Renal cortex interstitium (tissue), 15 donors: ENCODE measurements at places on chromosomes 3 and 15.

GRCh38 chr3:124491098-124491497, 239.2 kb upstream of the UMPS start:
- DNase-seq: no peak

DNA sequence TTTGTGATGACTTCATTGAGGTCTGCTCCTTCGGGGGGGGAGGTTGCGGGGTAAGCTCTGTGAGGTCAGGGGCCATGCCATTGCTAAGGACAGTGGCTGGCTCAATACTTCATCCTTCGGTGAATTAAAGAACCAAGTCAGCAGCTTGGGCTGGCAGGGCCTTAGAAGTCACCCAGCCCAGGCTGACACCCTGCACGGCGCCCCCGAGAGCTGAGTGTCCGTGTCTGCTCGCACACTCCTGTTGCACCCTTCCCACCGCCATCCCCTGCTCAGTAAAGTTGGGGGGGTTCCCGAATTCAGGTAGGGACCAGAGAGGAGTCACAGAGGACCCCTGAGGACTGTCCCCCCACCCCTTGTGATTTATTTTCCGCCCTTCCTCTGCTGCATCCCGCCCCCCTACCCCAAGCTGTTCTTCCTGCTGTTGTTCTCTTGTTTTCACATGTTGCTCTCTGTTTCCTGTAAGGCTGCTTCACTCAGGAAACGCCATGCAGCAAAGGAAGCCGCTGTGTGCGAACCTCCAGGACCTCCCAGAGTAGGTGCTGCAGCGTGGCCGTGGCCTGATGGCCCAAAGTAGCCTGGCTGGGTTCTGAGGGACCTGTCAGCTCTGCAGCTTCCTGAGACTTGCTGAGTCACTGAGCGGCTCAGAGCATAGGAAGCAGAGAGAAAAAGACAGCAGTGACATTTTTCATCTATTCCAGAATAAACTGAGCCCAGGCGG, 14.4 kb downstream of the EFCC1 start:
- DNase-seq: no peak

GRCh38 chr3:126959921-126960603, 22.9 kb upstream of the PLXNA1 start:
- DNase-seq: no peak

GRCh38 chr15:89851673-89852341, 37.2 kb upstream of the ANPEP start:
- DNase-seq: no peak

DNA sequence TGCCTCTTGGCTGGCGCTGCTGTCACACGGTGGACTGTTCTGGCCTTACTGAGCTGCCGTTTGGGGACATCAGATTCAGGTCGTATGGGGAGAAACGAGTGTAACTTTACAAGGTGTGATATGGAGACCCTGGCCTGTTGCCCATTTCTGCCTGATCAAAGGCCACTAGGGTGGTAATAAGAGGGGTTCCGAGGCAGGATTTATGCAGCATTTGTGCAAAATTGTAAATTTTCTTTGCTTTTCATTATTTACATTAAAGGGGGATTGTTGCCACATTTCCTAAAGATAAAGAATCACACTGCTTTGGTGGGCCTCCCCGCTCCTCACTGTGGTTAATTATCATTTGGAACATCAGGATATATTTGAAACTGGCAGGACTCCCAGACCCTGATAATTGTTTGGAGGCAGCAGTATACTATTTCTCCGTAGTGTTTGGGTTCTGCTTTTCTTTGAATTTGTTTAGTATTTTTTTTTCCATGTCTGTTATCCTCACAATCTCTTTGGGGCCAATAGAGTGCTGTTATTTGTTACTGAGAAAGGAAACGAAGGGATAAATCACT, 891 bp downstream of the NXPE3 start:
- no peak for DNase-seq

DNA sequence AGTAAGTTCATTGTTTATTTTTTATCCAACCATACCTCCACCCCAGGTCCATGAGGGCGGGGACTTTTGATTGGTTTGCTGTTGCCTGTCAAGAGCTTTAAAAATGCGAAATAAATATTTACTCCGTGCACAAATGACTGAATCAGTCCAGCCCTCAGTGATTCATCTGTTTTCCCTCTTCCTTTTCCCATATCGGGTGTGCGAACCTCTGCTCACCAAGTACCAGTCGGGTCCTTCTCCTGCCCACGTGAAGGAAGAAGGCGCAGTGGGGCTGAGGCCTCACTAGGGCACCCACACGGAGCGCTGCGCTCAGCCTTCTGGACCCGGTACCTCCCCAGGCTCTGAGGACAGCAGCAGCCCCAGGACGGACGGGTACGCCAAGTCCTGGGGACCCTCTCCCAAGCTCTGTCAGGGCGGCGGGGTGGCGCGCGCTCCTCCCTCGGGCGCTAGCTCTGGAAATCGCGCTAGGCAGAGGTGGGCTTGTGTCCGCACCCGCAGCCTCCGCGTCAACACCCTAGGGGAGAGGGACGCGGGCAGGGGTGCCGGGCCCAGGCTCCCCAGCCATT, 70.5 kb upstream of the EPHB3 start:
- DNase-seq: no peak

DNA sequence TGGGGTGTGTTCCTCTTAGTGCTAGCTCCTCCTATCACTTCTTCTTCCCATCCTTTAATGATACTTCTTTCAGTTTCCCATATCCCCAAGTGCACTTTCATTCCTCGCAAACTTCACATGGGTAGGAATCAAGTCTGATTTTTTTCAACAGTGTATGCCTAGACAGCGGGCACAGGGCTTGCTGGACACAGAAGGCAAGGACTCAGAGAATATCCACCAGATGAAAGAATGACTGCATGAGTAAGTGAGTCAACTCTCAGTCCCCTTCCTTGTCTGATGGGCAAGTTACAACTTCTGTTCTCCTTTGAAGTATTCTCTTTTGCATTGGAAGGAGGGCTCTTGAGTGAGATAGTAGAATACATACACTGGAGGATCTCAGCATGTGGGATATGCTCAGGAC, 3.1 kb upstream of the SQOR start:
- no peak for DNase-seq

- DNase-seq: no peak
Observed at GRCh38 chr15:57327985-57328471, 48.3 kb upstream of the CGNL1 start.

DNA sequence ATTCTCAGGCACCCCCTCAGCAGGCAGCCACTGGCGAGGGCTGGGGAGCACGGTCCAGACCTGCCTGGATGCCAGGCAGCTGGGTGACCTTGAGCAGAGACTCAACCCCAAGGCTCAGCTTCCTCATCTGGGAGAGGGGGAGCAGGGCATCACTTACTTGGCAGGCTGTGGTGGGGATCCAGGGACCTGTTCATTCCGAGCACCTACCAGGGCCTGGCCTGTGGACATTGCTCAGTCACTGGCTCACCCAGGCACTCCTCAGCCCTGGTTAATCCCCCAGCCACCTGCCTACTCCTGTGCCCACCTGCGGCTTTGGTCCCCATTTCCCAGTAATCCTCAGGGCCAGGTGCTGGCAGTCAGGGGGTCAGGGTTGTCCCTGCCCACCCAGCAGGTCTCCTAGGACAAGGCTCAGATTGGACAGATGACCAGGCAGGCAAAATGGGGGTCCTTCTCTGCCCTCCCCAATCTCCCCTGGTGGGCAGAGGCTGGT, 9.3 kb upstream of the RPL29 start:
- DNase-seq: no peak

DNA sequence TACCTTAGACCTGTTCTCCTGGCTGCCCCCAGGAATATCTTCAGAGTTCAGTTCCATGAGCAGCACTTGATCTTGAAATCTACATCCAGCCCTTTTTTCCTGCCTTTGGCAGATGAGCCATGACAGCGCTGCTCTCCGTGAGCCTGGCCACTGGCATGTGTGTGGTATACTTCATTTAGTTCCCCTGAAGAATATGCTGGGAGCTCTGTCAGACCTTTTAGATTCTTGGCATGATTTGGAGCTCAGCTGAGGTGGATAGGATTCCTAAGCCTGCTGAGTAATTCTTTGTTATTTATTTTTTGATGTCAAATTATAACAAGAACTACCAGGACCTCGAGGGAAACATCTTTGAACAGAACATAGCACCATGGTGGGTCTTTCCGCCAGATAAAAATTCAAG, 121.7 kb downstream of the EDEM1 start:
- no peak for DNase-seq

DNA sequence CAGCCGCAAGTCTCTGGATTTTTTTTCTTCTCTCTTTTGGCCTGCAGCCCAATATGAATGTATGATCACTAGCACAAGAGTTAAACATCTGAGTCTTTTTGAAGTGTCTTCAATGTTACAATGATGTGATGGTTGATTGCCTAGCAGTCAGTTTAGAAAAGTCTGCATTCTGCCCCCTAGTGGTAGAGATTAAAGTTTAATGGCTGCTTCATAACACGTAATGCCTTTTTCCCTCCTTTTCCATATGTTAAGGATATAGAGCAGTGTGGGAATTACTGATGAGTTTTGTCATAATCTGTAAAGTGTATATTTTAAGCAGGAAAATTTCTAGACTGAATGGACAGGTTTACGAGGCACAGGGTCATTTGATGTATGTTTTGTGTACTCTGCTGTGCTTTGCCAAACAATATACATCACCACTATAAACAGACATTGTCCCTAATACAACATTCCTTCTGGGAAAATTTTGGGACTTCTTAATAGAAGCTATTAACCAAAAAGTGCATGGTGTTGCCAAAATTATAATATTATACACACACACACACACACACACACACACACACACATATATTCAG, 1038.5 kb upstream of the NR2F2 start:
- no peak for DNase-seq

DNA sequence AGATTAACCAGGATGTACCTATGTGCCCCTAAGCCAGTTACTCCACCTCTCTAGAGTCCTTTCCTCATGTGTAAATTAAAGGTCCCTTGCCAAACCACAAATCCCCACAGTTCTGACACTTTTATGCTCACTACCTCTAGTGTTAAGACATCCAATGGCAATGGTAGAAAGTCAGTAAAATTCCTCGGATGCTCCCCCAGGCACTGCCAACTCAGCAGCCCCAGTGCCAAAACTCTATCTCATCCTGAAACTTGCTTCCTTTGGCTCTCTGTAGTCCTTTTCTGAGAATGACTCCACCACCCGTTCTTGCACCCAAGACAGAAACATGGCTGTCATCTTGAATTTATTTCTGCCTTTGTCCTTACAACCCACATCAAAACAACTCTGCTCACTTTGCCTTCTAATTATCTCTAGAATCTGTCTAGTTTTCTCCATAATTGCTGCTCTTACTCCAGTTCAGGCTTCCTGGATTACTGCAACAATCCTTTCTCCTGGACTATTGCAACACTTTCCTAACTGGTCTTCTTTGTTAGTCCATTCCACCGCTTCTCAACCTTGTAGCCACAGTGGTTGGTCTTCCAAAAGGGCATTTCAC, 41.6 kb downstream of the MB21D2 start:
- no peak for DNase-seq

- no peak for DNase-seq
Observed at GRCh38 chr3:16515885-16516420, 2.5 kb upstream of the RFTN1 start.

GRCh38 chr3:14805961-14806537, 12.7 kb upstream of the FGD5 start:
- DNase-seq: no peak

DNA sequence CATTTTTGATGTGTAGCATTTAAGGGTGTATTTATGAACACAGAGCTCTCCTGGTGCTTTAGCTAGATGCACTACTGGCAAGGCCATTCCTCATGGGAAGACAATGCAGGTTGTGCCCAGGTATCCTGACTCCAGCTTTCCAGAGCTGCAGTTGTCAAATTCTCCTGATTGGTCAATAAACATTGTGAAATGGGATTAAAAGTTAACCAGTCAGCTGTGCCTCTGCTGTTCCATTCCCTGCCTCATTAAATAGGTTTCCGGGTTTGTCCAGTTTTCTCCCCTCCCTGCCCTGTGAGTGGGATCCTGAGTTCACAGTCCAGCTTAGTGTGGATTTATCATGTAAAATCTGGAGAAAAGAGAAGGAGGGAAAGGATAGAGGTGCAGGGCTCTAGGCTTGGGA, 207.3 kb downstream of the SQOR start:
- DNase-seq: no peak

DNA sequence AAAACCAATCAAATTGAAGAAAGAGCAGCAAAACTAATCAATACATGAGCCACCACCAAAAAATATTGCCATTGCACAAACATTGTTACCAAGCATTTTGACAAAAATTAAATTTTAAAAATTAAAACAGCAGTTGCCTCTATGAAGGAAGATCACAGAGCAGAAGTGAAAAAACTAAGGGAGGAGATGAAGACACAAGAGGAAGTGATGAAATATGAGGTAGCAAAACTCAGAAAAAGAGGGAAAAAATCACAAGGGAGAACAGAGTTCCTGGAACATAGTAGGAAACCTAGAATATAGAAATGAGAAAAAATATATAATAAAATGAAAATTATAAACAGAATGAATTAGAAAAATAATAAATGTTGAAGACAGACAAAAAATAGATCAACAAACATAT, 7.3 kb upstream of the SERPINI2 start:
- no peak for DNase-seq

DNA sequence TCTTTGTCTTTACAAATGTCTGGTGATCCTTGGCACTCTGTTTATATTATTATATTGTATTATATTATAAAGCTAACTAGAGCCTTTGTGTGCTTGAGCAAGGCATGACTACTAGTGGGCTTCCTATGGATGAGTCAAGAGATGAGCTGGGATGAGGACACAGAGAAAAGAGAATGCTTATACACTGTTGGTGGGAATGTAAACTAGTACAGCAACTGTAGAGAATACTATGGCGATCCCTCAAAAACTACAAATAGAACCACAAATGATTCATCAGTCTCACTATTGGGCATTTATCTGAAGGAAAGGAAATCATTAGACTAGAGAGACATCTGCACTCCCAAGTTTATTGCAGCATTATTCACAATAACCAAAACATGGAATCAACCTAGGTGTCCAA, 40.8 kb upstream of the MED12L start:
- no peak for DNase-seq

DNA sequence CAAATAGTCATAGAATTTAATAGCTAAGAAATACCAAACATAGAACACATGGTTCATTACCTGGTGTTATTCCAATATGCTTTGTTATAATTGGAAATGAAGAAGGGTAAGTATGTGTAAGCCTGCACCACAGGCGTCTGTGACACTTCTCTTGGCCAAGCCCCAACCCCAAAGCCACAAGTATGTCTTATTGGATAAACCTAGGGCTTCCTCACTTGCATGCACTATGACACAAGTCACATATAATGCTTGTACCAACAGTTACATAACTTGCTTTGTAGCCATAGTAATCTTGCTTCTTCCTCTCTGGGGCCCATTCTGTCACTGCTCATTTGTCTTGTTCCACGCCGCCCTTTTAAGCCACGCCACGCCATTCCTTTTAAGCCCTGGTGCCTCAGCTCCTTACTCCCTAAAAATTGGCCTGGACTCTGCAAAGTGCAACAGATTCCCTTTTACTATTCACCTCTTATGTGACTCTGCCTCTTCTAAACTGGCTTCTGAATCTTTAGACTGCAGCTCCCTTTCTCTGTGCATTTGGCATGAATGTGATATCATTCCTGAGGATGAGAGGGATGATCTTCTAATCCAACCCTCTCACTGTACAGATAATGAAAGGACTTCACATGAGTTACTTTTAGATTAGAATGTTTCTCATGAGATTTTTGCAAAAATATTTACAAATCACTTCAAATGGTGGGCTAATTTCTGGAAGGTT, 48.1 kb upstream of the EPHA3 start:
- no peak for DNase-seq
